CD4-positive, alpha-beta memory T cell (primary cell): ENCODE measurements at places on chromosomes 1 and 21.

- DNase-seq, result no peak
Measured at GRCh38 chr1:88700425-88701013, 16.4 kb downstream of the PKN2 start.

GRCh38 chr1:10789803-10790702 lies 6.4 kb downstream of the CASZ1 start:
- no peak for DNase-seq

DNA sequence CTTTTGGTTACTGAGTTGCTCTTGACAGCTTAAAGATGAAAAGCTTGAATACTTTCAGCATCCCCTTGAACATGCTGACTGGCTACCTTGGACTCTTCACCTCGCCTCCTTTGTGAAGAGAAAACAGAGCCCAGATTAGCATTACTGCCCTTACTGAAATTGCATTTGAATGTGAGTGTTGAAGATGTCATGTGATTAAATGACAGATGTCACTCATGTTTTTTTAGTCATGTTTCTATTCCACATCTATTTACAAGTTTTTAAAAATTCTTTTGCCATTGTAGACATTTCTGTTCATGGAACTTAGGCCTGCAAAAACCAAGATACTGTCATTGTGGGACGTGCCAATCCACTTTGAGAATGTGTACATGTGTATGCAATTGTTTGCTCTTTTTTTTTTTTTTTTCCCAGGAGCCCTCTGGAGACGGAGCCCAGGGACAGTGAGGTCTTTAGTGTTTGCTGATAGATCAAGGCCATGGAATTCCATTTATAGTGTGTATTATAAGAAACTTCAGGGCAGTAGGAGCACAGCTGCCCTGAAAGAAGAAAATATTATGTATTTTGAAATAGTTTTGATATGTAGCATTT lies 25.7 kb upstream of the IVNS1ABP start:
- no peak for DNase-seq

DNA sequence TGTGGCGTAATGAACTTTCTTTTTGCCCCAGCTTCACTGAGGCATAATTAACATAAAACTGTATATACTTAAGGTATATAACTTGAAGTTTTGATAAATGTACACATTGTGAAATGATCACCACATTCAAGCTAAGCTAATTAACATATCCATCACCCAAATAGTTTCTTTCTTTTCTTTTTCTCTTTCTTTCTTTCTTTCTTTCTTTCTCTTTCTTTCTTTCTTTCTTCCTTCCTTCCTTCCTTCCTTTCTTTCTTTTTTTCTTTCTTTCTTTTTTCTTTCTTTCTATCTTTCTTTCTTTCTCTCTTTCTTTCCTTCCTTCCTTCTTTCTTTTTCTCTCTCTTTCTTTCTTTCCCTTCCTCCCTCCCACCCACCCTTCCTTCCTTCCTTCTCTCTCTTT lies 62.5 kb downstream of the XCL1 start:
- DNase-seq, result no peak

DNA sequence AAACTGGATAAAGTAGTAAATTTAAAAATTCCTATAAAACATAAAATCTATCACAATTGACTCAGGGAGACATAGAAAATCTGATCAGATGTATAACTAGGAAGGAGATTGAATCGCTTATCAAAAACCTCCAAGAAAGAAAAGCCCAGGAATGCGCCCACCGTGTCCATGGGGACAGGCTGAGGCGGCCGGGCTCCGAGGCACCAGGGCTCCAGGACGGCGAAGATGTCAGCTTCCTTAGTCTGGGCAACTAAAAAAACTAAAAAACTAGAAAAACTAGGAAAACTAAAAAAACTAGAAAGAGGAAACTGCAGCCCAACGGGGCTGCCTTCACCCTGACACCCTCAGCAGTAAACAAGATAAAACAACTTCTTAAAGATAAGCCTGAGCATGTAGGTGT lies 229.0 kb upstream of the RAB4A start:
- DNase-seq, result no peak

- no peak for DNase-seq
Measured at GRCh38 chr1:229224308-229224707, 46.6 kb upstream of the RAB4A start.

- no peak for DNase-seq
Measured at GRCh38 chr1:241695246-241696171, 43.4 kb downstream of the WDR64 start.
